Stimulated activated naive CD8-positive, alpha-beta T cell treated with anti-CD3 and anti-CD28 coated beads, Interleukin-15, Interleukin-2, amounts not matched to agents 100 U/mL and 50 U/mL, for 24 hours (primary cell): ENCODE measurements at places on chromosomes 3 and 15.

DNA sequence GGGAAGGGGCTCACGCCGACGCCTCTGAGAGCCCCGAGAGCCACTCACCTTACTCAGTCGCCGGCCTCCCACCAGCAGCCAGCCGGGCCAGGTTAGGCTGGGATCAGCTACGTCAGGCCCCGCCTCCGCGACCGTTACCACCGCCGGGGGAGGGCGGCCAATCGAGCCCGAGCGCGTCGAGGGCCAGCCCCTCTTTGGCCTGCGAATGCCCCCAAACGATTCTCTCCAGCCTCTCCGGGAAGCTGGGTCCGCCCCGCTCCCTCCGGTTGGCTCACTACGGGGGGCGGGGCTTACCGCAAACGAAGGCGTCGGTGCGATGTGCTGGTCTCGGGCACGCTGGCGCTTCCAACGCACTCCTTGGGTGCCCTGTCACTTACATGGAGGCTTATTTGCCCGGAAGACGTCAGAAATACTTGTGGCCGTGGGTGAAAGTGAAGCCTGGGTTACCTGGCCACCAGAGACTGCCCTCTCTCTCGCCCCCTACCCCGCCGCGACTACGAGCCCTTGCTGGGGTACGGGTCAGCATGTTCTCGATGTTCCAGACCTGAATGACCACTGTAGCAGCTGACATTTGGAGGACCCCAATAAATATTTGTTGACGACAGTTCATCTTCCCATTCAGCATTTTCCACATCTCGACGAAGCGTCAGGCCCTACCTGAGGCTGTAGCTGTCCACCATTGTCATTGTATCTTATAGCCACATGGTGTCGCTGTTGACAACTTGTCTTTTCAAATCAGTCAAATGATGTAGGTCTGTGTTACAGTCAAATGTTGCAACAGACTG, at the start of gene CEP70:
CEP70 (minus strand) TSS at position 111 of the 785 bp plus-strand sequence. CDS start 21,333 bp downstream, outside the sequence.
- DNase-seq, result peak; percentile 93

- no peak for DNase-seq
These were observed 732.3 kb upstream of the GOLIM4 start for GRCh38 chr3:168828014-168828413.

GRCh38 chr15:92466834-92467233, 73.2 kb downstream of the ST8SIA2 start:
- no peak for DNase-seq

- DNase-seq, result no peak
These were observed 57.9 kb downstream of the NEO1 start for GRCh38 chr15:73110201-73110600.

GRCh38 chr15:88004399-88004798, 252.1 kb downstream of the NTRK3 start:
- DNase-seq, result no peak

- DNase-seq, result no peak
These were observed 112.6 kb downstream of the DNAJB8 start for GRCh38 chr3:128353991-128354687.

GRCh38 chr15:55791551-55792400, 48.8 kb upstream of the PRTG start:
- DNase-seq, result no peak

- no peak for DNase-seq
These were observed 219.3 kb downstream of the SLC9A9 start for GRCh38 chr3:143628971-143629370.

DNA sequence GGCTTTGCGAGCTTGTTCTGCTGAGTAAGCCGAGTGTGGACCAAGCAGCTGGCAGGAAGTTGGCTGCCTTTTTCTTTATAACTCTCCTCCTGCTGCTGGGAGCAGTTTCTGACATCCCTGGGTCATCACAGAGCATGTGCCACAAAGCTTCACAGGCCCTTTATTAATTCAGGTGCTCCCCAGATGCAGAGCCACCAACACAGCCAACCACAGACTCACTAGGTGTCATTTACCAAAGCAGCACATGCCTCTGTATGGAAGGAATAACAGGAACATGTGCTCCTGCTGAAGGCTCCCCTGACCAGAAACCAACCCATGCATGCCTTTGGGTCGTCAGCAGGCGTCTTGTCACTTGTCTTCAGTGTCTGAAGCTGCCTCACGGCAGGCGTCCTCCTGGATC, 152.5 kb downstream of the ADAMTS17 start:
- DNase-seq, result no peak

DNA sequence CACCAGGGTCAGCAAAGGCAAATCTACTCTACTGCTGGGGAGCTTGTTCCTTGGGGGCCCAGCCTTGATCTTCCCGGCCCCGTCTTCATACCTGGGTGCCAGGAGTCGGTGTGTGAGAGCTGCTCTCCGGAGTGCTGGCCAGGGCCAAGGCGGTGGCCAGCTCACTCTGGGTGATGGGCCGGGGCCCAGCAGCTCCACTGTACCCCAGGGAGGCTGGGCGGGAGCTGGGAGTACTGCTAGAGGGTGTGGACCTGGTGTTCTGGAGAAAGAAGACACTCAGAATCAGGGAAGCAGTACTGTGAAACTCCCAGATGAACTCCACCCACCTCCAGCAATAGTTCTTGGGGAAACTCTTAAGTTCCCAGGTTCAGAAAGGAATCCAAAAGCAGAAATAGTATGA, 11.9 kb downstream of the UBL7 start:
- DNase-seq, result no peak

DNA sequence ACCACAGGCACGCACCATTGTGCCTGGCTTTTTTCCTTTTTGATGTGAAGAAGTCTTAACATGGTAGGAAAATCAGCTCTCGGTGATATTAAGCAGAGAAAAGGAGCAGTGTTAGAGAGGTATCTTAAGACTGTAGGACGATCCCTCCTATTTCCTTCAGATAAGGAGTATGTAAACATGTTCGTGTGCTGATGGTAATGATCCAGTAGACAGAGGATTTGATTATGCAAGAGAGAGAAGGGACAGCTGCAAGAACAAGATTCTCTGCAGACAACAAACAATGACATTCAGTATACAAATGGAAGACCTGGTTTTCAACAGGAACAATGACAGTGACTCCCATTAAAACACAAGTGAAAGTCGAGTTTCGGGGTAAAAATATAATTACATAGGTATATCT, 95.1 kb upstream of the MELTF start:
- no peak for DNase-seq

GRCh38 chr3:121786485-121786884, 36.9 kb upstream of the GOLGB1 start:
- no peak for DNase-seq

DNA sequence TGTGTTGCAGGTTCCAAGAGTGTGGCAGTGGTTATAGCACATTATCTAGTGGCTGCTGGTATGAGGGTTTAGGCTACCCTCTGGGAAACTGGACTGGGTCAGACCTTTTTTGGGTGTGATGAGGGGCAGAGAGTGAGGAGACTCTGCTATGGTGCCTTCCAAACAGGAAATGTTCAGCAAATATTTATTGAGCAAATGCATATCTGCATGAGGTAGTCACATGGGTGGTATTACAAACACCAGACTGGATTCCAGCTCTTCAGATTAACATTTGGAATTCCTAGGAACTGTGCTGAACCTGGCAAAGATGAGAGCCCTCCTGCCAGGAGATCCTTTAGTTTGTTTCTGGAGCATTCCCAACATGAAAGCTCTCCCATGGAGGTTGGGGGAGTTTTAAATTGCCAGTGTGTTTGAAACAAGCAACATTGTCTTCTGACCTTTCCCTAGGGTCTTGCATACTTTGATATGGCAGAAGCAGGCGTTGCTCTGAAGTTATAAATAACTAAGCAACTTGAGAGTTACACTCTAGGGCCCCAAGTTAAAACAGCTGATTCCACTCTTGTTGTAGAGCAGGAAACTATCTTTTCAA, 341.2 kb upstream of the C2CD4B start:
- DNase-seq, result no peak

DNA sequence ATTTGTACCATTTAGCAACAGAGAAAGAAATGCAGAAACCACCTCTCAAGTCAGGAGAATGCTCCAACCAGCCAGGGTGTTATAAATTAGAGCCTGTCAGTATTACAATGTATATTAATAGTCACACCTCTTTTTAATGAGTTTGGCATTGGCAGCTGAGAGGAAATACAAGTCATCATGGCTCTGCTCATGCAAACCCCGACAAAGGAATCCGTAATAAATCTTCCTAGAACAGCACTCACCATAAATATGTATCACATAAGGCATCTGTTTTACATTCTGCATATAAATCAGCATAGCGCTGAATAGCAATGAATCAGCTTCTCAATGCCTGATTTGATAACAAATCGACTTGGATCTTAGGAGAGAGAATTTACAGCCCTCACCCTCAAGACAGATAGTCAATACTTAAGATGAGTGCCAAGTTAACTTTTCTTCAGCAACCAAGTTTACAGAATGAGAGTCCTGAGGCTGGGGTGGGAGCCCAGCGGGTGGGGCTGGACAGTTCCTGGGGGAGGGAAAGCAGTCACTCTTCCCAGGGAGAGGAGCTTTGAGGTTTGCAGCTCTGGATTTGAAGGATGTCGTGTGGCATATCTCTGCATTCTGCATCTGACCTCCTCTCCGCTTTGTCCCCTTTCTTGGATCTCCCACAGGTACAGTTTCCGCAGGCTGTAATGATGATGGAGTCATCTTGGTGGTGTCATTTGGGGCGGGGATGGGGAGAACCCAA, 1034.4 kb upstream of the NR2F2 start:
- no peak for DNase-seq

- DNase-seq, result no peak
These were observed 50.3 kb upstream of the SEC13 start for GRCh38 chr3:10371167-10371566.

DNA sequence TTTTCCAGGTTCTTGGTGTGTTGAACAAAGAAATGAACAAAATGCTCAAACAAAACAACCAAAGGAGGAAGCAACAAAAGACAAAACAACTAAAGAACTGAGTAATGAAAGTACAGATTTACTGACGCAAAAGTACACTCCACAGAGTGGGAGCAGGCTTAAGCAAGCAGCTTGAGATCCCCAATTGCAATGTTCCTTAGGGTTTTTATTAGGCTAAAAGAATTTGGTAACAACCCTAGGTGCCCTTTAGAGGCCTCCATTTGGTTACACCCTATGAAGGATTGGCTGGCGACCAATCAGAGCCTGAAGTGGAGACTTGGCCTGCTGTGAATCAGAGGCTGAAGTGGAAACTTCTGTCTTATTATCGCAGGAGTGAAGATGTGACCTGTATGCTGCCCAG, 243.4 kb upstream of the ATP10A start:
- no peak for DNase-seq

- DNase-seq, result no peak
These were observed 19.1 kb upstream of the CHST2 start for GRCh38 chr3:143100451-143100850.

GRCh38 chr3:175526609-175527280, 667.6 kb downstream of the NAALADL2 start:
- no peak for DNase-seq

GRCh38 chr3:71031181-71031580, 552.3 kb downstream of the FOXP1 start:
- no peak for DNase-seq

GRCh38 chr3:66499881-66500575, 794 bp downstream of the LRIG1 start:
- peak; percentile 49 for DNase-seq

DNA sequence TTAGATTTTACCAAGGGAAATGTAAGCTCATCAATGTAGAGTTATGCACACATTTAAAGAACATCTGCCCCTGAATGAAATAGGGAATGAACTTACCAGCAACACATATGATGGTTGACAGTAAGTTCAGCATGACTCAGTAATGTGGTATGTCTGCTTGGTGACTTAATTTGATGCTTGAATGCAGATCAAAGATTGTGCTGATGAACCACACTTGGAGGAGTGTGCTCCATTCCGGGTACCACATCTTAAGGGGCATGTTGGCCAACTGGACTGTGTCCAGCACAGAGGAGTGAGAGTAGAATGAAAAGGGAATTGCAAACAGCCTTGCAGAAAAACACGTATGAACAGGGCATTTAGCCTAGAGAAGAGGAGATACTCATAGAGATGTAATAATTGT, 171.0 kb upstream of the RARB start:
- DNase-seq, result no peak

DNA sequence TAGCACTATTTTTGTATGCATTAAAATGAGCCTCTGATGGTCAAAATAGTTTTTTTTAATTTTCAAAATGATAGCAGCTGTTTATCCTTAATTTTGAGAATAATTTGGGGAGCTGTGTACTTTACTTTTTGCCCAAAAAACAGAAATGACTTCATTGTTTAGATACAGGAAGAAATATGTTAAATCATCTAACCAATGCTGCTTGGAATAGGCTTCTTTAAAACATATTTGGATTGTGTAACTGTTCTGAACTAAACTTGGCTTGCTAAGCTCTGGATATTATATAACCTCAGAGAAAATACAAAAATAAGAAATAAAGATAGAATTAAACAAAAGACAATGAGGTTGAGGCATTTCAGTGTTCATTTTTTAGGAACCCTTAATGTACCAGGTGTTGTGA, 119.3 kb downstream of the SERPINI1 start:
- no peak for DNase-seq

DNA sequence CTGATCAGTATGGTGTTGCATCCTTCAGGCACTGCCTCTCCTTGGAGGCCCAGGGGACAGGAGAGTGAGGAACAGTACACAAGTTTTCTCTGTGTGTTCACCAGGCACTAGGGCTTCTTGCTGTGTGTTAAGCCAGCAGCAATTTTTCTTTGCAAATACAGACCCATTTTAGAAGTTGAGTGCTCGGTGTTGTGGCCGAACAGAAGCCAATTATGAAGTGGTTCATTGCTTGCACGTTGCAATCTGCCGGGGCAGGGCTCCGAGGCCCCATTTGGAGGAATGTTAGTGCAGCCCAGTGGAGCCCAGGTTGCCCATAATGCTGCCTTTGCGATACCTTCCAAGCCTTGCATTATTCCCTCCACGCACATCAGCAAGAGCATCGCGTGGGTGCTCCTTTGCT, 51.0 kb downstream of the EPHB1 start:
- no peak for DNase-seq

GRCh38 chr3:179286331-179286730, 35.4 kb upstream of the KCNMB3 start:
- DNase-seq, result no peak

DNA sequence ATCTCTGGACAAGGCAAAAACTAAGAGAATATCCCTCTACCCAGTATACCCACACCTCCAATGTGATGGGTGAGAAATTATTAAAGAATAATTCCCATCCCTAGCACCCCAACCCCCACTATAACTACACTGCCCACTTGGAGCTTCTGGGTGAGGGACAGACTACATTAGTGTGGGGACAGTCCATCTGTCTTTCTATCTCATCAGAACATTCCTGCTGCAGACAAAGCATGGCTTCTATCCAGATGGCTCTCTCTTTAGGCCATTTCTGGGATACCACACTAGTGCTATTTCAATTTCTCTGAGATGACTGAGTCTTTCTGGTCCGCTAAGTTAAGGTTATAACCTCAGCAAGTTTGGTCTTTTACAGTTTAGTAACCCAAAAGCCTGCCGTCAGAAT, 6.6 kb downstream of the CSNK1G1 start:
- DNase-seq, result no peak

DNA sequence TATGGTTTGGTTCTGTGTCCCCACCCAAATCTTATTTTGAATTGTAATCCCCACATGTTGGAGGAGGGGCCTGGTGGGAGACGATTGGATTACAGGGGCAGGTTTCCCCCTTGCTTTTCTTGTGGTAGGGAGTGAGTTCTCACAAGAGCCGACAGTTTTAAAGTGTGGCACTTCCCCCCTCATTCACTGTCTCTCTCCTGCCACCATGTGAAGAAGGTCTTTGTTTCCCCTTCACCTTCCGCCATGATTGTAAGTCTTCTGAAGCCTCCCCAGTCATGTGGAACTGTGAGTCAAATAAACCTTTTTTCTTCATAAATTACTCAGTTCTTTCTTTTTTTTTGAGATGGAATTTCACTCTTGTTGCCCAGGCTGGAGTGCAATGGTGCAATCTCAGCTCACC, 124.9 kb downstream of the IQCH start:
- DNase-seq, result no peak
